T-helper 17 cell (primary cell): ENCODE measurements at places on chromosomes 2 and 18.

- no peak for DNase-seq
Observed at GRCh38 chr18:65737471-65737955, 13.3 kb upstream of the CDH7 start.

DNA sequence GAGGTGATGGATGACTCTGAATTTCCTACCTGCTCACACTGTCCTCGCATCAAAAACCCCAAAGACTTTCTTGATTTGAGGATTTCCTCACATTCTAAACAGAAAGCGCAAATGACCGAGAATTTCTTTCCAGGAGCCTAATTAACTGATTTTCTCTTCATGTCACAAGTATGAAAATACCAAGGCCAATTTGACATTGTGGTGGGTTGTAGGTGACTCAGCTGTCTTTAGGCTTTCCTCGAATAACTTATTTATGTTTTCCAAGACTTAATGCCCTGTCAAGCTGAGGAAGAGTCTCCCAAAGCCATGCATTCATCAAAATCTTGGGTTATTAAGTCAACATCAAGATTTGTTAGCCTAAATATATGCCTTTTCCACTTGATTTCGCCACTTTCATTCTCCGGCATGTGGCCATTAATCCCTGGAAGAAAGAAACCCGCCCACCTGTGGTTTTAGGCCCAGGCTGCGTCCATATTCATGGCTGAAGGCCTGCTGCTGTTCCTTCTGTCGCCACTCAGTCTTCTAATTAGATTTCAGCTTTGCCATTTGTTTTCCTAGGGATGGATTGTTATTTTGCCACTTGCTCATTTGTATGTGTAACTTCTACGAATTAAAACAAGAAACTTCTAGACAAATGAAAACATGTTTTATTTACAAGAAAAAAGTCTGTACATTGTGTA, 84.9 kb downstream of the ST6GAL2 start:
- DNase-seq = no peak

DNA sequence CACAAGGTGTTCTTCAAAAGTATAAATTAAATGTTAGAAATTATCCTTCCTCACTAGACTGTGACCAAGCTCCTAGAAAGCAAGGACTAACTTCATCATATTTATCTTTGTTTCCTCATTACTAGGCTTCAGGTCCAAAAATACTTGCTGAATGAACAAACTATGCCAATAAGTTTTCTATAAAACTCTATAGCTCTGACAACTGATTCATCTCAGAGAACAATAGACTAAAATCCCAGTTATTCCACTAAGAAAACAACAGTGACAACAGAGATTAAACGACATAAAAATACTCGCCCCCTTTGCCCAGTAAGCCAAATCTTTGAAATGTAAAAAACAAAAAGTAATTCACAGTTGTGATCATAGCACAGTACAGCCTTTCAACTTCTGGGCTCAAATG, 13.6 kb downstream of the TLK1 start:
- no peak for DNase-seq

DNA sequence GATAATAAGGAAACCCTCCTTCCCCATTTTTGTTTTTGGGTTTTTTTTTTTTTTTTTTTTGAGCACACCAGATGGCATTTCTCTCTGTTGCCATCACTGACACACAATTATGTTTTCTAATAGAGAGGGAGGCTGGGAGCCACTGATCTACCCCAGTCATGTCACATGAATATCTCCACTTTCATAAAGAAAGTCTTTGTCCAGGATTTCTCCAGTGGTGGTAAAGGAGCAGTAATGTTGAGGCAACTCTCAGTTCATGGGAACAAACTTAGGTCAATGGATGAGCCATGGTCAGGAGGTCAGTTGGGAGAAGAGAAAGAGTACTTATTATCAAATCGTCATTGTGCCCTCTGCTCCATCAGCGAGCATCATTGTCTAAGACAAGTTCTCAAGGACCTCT, 603.7 kb downstream of the ARHGAP15 start:
- DNase-seq = no peak

DNA sequence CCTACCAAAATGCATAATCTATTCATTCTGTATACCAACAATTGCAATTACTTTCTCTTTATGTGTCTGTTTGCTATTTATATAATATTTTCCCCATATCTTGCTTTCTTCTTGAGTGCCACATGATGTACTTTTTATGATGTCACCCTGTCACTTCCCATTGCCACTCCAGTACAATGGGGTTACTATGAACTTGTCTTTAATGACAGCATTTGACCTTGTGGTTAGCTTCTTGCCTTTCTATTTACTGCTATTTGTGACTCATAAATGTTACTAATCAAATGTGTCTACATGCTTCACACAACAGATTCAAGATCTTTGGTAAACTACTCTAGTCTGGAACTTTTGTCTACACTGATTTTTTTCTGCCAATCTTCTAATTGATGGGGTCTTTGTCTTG, 486.3 kb downstream of the NR4A2 start:
- DNase-seq = no peak
